NCI-H774 (cell line): ENCODE measurements at places on chromosomes 1 and 21.

DNA sequence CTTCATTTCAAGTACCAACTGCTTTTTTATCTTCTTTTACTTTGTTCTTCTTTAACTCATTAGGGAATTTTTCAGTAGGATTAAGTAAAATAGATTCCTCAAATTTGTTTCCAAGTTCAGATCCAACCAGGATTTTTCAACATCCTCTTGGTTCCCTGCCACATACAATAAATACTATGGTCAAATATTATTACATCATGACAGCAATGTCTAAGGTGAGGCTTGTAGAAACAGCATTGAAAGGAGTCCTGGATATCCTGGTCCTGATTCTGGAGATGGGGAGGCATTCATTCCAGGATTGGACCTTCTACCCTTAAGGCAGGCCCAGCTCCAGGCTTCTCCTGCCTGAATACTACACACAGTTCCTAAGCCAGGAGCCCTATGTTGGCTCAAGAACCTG, 80.2 kb upstream of the F3 start:
- DNase-seq, result no peak

DNA sequence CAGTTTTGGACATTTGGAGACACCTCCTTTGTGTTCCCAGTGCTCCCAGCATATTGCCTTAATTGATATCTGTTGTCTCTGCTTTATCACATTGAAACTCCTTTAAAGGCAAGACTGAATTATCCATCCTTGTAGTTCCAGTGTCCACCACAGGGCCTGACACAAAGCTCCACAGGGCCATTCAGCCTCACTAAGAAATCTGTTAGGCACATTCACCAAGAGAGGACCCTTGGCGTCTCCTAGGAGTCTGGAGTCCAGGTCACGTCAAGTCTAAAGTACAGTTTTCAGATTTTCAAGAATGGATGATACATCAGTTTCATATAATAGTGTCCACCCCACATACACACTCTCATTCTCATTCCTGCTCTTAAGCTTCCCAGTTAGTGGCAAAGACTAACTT, 4.8 kb downstream of the ACP6 start:
- no peak for DNase-seq

DNA sequence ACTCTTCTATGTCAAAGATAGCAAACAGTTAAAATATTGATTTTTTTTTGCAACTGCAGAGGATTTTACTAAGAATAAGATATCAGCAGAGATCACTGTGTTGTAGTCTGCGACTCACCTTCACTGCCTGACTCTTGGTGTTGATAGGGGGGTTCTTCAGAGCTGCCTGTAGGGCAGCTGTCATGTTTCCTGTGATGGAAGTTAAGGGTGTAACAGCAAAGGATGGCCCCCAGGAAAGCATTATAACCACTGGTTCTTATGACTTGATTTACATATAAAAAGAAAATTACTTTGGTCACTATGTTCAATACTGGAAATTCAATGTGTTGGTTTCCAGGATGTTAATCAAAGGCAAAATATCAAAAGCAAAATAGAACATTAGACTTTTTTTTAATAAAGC, 2.6 kb downstream of the ARPC5 start:
- DNase-seq, result no peak

GRCh38 chr21:32278103-32278502, 746 bp downstream of the MIS18A start:
- DNase-seq, result no peak
